Stimulated activated CD8-positive, alpha-beta memory T cell treated with anti-CD3 and anti-CD28 coated beads, Interleukin-12 subunit alpha, Interleukin-12 subunit beta, amount 100 ng/mL, for 4 hours (primary cell): ENCODE measurements at places on chromosomes 11 and 22.

GRCh38 chr22:26476705-26477340 is 6.8 kb downstream of the HPS4 start:
- DNase-seq = no peak

DNA sequence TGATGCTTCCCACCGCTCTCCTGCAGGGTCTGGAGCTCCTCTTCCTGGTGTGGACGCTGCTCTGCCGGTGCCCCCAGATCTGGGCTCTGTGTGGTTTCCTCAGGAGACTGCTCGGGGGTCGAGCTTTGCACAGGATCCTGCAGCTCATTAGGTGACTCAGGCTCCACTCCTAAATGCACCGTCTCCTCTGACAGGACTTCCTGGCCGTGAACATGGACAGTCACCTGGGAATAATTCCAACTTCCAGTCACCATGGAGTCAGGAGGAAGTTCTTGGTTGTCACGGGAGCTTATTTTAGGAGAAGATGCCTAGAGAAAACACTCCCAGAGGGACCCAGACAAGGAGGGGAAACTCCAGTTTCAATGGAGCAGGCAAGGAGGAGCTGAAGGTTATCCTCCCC is 11.9 kb downstream of the ZNF202 start:
- DNase-seq = no peak

DNA sequence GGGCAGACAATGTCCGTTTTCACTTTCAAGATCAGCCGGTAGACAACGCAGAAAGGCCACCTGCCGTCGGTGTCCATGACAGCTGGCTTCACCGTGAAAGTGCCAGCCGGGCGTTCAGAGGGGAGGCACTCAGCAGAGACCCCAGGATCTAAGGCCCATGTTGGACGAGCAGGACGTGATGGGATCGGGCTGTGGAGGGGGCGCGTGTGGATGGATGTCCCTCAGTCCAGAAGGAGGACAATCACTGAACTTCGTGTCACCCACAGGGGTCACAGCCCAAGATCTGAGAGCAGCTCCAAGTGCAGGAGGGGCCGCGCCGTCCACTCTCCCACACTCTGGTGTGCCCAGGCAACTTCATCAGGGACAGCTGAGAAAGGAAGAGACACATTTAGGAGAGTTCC is 164.4 kb downstream of the BRD1 start:
- DNase-seq = no peak

- DNase-seq = no peak
Observed at GRCh38 chr11:11977206-11977938, 31.1 kb downstream of the DKK3 start.

DNA sequence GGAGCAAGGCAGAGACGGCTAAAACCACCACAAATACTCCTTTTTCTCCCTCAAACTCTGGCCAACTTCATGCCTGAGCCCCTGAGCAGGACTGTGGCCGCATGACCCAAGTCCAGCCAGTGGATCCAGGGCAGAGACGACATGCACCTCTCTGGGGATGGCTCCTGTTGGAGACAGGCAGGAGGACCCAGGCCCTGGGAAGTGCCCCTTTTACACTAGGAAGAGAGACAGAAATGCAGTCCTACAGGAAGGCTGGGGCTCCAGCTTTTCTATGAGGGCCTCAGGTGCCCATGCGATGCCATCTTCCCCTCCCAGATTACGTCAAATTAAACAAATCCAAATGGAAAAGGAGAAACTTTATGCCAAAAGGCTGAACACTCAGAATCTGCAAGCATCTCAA is 498.0 kb downstream of the BRD1 start:
- DNase-seq = no peak

DNA sequence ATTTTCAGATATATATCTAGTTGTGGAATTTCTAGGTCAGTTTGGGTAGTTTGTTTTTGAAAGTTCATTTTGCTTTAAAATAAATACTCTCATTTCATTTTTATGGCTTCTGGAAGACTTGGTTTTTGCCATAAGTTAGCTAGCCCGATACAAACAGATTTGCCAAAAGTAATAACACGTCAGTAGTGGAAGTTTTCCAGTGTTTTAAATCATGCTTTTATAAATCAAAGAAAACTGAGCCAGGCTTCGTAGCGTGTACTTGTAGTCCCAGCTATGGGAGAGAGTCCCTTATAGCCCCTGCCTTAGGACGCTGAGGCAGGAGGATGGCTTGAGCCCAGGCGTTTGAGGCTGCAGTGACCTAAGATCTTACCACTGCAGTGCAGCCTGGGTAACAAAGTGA is 21.7 kb upstream of the MICALL1 start:
- no peak for DNase-seq

DNA sequence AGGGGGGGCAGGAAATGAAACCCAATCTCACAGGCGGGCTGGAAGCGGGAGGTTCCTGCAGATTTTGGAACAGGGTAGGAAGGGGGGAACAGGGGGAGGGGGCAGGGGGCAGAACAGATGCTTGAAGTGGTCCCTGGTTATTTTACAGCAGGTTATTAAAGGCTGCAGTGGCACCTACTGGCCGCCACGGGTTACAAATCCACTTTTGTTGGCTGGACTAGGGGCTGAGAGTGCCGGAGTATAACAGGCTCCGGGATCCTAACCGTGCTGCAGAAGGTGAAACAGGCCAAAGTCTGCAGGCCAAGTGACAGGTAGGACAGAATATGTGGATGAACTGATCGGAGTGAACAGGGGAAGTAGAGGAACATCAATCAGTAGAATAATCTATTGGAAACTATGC is 2.5 kb downstream of the ROBO3 start:
- no peak for DNase-seq

DNA sequence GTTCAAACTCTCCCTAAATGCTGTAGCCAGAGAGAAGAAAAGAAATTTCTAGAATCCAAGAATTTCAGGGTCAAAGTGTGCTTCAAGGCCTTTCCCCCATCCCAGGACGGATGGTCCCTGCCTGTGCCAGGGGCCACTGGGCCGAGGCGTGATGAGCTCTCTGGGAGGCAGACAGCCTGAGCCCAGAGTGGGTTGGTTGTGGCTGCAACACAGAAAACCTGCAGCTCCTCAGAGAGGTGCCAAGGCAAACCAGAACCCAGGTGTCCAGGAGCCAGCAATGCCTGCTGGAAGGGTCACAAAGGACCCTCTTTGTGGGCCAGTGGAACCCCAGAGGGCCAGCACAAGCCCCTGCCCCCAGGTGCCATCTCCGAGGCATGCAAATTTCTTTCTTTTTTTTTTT is 2.6 kb upstream of the APOL6 start:
- DNase-seq = no peak

GRCh38 chr11:1499899-1500298 is 13.3 kb upstream of the MOB2 start:
- DNase-seq = no peak

GRCh38 chr11:93904716-93905115 is 54.3 kb upstream of the VSTM5 start:
- no peak for DNase-seq

- no peak for DNase-seq
Observed at GRCh38 chr11:113393501-113393985, 6.0 kb downstream of the ANKK1 start.

DNA sequence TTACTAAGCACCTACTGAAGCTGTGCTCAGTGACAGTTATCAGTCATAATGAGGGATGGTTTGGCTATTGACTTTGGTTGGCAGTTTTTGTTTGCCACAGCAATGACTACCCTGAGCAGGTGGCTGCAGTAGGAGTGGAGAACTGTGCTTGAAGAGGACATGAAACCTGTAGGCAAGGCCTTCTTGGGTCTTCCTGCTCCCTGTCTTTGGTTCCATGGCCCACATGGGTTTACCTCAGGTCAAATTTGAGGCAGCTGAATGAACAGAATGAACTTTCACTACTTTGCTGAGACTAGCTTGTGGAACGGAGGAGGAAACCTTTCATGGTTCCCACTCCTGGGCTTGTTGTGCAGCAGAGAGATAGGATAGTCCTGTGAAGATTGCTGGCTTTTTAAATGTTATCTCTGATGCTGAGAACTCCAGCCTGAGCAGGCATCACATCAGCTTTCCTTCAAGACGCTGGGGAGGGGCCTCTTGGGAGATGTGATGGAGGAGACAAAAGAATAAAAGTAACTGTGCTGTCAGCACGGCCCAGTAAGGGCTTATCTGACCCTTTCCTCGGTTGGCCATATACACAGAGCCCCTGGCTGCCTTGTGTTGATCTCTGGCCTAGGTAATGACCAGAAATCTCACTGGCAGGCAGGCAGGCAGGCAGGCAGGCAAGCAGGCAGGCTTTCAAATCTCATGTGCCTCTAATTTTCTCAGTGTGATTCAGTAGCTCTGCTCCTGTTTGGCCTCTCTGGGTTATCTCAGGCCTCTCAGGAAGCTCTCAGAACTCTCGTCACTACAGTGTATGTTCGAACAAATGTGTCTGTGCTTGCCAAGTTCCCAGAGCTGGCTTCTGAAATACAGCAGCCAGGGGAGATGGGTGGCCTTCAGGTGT is 12.0 kb downstream of the STIM1 start:
- no peak for DNase-seq

GRCh38 chr22:50186761-50187523 is 1.2 kb downstream of the TRABD start:
- DNase-seq = no peak

DNA sequence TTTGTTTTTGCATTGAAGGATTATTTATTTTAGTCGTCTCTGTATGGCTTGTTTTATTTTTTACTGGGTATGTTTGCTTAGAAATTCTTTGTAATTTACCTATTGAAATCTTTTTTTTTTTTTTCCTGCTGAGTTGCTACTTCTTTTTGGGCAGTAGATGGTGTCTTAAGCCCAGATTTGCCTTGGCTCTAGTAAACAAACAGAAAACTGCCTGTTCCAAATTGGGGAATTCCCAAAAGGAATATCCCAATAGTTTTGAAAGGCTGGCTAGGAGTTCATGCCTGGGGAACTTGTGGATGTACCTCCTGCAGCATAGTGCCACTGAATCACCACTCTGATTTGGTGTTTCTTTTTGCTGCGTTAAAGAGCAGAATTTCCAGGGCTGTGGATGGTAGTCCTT is 17.7 kb downstream of the PAMR1 start:
- no peak for DNase-seq

DNA sequence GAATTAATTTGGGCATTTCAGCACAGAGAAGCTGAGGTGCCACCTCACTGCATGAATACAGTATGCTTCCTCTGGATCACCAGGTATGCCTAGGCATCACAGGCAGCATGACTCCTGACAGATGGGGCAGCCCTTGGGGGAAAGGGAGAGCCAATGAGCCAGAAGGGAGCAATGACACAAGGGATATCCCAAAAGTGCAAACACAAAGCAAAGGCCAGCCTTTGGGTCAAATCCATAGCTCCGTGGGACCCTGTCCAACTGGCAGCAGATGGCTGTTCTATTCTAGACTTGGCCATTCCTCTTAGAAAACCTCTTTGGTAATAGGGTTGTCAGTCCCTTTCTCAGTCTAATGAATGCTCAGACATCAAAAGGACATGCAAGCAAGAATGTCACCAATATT is 73.3 kb downstream of the SERGEF start:
- DNase-seq = no peak

- no peak for DNase-seq
Observed at GRCh38 chr11:134731213-134731961, 319.3 kb upstream of the B3GAT1 start.

GRCh38 chr11:86632499-86633269 is 39.7 kb downstream of the ME3 start:
- no peak for DNase-seq

- no peak for DNase-seq
Observed at GRCh38 chr11:62921201-62921572, at the start of gene CHRM1. TSS of gene CHRM1 (minus strand) at chr11:62921363. CDS start at chr11:62911100, 10,263 bp downstream.

- DNase-seq = no peak
Observed at GRCh38 chr11:15057329-15057728, 16.1 kb upstream of the CALCB start.

GRCh38 chr22:17910561-17911311 is 113.6 kb downstream of the MICAL3 start:
- DNase-seq = no peak

GRCh38 chr11:34330653-34331052 is 27.2 kb downstream of the ABTB2 start:
- DNase-seq = no peak

DNA sequence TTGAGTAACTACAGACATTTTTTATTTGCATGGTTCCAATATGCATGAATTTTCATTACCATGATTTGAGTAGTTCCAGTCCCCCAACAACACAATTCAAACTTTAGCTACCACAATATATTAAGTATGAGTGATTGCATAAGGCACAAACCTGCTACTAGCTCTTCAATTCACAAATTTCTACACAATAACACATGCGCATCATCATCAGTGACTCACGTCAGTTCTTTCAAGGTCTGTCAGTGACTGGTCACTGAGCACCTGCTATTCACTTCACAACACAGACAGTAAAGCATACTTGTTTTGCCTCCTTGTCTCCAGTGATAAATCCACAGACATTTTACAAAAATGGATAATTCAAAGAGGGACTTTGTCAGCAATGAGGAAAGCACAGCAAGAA is 435.1 kb upstream of the CCDC90B start:
- no peak for DNase-seq

DNA sequence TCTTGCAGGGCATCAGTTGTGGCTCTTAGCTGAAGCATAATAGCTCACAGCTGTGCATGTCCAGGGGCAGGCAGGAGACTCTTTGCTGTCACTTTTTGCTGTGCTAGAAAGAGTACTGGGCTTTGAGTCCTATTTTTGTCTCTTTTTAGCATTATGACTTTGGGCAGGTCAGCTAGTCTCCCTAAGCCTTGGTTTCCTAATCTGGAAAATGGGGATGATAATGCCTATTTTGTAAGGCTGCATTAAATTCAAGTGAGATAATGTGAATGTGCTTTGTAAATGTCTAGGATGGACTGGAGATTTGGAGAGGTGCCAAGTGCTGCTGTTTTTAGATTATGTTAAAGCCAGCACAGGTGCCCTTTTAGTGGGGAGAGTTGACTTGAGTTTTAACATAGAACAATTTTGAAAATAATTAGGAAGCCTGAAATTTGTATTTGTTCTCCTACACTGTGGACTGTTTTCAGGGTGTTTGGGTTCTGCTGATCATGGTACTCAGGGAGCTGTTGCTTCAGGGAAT is 19.1 kb downstream of the CABIN1 start:
- DNase-seq = no peak

DNA sequence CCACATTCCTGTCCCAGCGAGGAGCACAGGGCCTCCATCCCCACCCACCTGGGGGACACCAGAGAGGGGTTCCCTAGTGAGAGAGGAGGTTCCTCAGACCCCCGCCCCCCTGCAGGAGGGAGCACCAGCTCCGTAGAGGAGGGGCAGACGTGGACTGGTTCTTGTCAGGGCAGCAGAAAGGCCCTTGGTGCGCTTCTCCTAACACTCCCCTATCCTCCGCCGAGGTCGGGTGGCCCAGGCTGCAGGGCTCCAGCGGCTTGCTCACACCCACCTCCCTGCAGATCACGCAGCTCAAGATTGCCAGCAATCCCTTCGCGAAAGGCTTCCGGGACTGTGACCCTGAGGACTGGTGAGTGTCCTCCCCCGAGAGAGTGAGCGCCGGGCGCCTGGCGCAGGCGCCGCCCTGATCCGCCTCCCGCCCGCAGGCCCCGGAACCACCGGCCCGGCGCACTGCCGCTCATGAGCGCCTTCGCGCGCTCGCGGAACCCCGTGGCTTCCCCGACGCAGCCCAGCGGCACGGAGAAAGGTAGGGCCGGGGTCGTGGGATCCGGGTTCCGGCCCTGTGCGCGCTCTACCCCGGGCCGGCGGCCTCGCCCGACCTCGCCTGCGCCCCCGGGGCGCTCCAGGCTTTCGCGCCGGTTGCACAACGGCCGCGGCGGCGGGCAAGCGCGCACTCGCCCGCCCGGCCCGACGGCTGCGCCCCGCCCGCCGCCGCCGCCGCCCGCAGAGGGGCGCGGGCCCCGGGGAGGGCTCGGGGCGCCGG is 5.1 kb downstream of the TBX1 start:
- DNase-seq = no peak
